ENCODE measurements at places on chromosomes 6 and 20.

DNA sequence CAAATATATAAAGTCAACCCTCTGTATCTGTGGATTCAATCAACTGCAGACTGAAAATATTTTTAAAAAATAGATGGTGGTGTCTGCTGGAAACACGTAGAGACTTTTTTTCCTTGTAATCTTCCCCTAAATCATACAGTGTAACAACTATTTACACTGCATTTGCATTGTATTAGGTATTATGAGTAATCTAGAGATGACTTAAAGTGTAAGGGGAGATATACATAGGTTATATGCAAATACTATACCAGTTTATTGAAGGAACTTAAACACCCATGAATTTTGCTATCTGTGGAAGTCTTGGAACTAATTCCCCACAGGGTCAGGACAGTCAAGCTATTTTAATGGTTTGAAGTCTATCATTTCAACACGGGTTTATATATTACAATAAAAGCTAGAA, 10.2 kb downstream of the HDAC2 start:
- DNase-seq: no peak

- no peak for DNase-seq
Measured at GRCh38 chr6:56400273-56400672, 152.9 kb upstream of the COL21A1 start.

DNA sequence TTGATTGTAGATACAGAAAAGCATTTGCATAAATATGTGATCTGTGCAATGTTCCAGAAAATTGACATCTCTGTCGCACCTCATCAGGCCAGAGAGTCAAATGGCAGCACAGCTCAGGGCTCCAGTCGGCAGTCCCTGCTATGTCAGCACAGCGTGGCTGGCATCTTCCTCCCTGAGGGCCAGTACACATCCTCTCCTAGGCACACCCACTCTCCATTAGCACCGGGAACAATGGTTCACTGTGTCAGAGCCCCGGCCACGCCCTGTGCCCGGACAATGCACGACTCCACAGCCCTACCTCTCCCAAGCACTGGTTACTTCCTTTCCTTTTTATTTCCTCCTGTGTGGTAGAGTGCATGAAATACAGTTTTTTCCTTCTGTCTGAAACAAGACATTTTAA, 114.9 kb downstream of the FOXC1 start:
- no peak for DNase-seq

DNA sequence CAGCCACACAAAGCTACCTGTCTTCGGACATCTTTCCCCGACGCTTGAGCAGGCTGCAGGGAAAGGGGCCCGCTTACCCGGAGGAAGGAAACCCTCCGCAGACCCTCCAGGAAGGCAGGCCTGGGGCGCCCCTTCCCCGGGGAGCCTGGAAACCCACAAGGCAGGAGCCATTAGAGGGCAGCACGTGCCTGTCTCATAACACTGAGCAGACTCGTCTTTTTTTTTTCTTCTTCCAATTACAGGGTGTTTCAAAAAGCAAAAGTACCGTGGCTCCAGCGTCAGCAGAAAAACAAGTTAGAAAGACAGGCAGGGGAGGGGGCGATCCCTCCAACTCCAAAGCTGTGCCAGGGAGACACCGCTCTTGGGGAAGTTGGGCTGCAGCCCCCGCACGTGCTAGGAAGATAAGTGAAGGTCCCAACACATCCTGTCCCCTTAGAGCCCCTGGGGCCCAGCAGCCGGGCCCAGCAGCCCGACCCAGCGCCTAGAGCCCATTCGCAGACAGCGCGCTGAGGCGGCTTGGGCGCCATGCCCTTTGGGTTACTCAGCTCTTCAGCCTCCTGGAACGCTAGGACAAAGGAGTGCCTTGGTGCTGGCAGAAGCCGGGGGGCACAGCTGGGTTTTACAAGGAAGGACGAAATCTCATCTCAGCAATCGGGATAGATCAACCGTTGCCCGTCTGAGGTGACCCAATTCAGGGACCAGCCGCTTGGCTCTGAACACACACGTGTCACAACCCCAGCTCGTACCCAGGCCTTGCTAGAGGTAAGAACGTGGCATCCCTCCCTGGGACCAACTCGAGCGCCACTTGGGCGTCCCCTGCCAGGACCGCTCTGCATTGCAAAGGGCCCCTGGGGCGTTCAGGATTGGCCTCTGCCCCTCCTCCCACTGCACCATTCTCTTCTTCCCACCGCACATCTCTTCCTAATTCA, 136.3 kb downstream of the LY86 start:
- DNase-seq: no peak

DNA sequence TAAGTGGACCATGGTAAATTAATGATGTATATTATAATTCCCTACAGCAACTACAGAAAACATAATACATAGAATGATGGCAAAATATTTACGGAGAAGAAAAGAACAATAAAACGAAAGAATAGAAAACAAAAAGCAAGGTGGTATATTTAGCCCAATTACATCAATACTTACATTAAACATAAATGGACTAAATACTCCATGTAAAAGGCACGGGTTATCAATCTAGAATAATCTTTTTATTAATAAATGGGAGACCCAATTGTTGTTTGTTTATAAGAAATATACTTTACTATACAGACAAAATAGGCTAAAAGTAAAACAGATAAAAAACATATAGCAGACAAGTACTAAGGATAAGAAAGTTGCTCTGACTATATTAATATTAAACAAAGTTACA, 137.2 kb downstream of the TASP1 start:
- DNase-seq: no peak

GRCh38 chr20:40109136-40109535, 579.9 kb downstream of the MAFB start:
- DNase-seq: no peak

DNA sequence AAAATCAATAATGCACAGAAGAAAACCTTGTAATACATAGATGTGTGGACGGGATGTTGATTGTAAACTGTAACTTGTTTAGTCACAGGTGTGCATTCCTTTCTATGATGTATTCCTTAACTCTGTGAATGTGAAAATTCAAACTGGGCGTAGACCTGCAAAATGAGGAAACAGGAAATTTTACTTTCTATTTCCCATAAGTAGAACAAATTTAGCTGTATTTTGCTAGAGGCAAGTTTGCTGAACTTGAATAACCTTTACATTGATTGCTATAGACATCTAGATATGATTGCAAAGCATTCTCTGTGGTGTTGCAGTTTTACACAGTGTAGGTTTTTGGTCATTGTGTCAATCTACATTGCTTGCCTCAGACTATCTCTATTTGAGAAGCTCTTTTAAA, 368.4 kb upstream of the MAN1A1 start:
- DNase-seq: no peak

- DNase-seq: no peak
Measured at GRCh38 chr6:31558631-31559500, 11.5 kb downstream of the NFKBIL1 start.

DNA sequence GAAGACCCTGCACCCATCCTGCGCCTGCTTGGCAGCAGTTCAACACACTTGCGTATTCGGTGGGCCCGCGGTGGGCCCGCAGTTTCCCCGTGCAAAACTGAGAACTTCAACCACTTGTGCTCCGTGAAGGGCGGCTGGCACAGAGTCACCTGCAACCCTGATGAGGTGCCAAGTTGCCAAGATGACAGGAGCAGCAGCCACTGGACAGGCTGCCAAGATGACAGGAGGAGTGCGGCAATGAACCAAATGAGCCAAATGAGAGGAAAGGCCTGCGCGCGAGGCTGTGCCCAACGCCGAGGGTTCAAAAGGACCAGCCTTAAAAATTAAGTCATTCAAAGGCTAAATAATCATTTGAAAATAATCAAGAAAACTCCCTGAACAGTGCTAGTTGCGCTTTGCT, 20.1 kb downstream of the DIDO1 start:
- DNase-seq: no peak

DNA sequence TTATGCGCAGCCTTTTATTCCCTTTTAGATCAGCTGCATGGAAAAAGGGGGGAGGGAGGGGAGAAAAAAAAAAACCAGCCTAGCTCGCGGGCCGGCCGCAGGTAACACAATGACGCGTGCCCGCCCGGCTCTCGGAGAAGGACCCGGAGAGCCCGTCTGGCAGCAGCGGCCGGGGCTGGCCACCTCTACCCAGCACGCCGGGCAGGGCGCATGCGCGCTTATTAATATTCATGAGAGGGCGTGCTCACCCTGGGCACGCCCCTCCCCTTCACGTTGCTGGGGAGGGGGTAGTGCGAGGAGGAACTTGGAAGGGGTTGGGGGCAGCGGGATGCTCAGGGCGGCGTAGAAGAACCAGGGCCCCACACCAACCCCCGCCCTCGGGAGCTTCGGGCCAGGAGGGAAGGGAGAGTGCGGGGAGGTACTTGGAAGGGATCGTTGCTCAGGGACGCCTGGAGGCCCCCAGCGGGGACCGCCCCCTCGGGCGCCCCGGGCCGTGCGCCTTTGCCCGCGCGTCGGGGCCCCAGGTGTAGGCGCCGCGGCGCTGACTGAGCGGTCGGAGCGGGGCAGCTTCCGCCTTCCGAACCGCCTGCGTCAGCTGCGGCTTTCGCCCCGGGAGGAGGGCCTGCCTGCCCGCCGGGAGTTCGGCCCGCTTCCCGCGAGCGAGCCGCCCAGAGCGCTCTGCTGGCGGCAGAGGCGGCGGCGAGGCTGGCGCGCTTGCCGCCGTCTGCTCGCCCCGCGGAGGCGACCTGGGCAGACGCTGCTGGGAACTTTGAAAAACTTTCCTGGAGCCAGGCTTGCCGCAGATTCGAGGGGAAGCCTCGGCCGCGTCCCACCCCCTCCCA, at the start of gene JAG1:
Gene JAG1, minus strand, starts transcription at position 158 of the 842 bp plus-strand sequence. CDS start 469 bp downstream, outside the sequence.
- peak; percentile 94 for DNase-seq

DNA sequence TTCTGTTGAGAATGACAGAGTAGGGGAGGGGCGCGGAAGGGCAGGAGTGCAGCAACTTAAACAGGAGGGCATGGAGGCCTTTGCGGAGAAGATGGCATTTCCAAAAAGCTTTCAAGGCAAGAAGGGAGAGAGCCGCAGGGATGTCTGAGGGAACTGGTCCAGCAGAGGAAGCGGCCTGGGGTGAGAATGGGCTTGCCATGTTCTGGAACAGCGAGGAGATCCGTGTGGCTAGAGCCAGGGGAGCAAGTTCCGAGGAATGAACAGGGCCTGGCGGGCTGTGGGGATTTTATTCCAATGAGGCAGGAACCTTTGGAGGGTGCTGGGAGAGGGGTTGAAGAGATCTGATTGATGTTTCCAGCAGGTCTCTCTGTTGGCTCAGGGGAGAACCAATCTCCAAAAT, 86.1 kb downstream of the PREX1 start:
- DNase-seq: no peak

DNA sequence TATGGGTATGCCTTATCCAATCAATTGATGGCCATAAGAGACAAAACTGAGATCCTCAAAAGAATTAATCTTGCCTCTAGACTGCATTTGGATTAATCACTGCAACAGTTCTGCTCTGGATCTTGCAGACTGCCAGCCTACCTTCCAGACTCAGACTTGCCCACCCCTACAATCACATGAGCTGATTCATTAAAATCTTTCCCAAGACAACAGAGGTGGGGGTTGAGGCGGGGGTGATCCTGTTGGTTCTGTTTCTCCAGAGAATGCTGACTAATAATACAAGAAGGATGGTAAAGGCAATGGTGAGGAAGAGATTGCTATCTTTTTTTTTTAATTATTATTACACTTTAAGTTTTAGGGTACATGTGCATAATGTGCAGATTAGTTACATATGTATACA, 43.7 kb upstream of the MEI4 start:
- DNase-seq: no peak

DNA sequence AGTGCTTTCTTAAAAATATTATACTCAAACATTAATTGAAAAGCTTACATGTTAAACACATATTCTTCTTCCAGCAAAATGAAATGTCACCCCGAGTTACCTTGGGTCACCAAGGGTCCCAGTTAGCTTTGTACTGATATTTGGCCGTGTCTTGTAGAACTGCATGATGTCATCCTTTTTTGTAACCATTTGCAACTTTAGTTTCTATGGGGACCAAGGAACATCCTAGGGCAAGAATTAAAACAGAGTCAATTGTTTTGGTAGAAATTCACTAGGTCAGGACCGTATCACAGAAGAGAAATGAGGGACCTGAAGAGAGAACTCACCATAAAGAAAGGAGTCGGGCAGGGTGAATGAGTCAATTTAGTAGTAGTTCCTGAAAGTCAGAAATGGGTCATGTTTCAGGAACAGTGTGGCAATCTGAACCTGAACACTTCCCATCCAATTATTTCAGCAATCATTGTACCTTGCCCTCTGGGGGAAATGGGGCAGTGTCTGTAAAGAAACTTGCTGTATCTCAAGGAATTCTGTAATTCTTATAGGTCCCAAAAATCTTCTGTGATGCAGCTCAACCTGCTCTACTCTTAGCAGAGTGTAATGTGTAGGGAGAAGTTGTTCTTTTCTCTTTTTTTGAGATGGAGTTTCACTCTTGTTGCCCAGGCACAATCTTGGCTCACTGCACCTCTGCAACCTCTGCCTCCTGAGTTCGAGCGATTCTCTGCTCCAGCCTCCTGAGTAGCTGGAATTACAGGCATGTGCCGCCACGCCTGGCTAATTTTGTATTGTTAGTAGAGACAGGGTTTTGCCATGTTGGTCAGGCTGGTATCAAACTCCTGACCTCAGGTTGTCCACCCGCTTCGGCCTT, 5.3 kb upstream of the AKAP7 start:
- no peak for DNase-seq

DNA sequence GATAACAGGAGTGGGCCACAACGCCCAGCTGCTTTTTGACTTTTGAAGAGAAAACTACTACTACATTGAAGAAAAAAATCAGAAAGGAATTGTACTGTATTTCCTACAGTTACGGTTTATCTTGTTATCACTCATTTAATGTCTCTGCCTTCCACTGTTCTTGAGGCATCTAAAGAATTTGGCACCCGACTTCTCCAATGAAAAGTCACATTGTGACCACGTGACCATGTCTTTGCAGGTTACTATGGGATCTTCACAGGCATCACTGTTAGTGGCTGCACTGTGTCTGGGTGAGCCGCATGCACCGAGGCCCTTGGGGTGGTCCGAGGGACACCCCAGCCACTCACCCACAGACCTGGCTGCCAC, 26.8 kb downstream of the RRBP1 start:
- DNase-seq: no peak

DNA sequence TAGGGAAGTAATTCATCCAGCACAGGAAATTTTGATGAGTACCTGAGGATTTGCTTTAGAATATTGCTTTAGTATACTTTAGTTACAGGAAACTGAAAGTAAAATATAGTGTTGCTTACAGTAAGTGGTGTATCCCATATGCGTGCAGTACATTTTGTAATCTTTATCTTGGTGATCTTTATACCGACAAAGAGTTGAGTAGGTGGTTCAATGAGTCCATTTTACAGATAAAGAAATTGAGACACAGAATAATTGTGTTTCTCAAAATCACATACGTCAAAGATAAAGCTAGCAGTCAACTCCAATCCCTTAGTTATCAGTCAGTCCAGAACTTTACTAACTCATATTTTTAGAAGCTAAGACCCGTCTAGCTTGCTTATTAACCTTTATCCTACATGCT, 65.8 kb upstream of the E2F3 start:
- DNase-seq: no peak

DNA sequence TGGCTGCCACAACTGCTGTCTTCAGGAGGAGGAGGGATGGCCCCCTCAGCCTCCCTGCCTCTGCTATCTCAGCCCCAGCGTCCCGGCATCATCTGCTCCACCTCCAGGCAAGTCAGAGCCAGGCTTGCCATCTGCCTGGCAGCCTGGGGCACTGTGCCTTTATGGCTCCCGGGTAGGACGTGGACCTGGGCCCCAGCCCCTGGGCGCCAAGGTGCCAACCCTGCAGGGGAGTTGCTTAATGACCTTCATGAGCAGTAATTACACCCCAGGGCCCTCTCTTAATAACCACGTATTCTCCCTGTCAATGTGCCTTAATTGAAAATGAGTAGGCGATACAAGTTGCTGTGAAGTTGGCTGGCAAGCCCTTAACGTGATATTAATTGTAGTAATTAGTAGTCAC, 122.1 kb upstream of the MLN start:
- no peak for DNase-seq

Data from NT2/D1 (cell line).